ENCODE measurements at places on chromosomes 5 and 9.

DNA sequence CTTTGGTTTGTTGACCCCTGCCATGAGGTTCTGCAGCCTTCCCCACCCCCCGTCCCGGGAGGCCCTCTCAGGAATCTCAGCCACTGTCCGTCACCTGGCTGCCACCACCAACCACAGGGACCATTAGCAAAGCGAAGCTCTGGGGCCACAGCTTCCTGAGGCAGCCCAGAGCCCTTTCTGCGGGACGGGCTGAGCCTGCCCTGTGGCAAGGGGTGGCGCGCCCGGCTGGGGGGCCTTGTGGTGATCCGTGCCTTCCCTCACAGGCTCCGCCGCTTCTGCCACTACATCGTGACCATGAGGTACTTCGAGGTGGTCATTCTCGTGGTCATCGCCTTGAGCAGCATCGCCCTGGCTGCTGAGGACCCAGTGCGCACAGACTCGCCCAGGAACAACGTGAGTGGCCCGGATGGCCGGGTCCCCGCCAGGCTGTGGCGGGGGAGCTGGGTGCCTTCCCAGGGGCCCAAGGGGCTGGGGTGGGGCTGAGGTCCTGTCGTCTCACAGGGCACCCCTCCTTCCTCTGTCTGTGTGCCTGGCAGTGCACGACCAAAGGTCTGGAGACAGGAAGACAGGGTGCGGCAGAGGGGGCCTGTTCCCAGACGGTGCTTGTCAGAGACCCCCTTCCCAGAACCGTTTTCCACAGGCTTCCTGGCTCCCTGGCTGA lies 169.2 kb downstream of the CACNA1B start:
- DNase-seq, result no peak

- DNase-seq, result no peak
These were observed 55.7 kb upstream of the FANCC start for GRCh38 chr9:95373069-95373681.

- DNase-seq, result no peak
These were observed 617.1 kb downstream of the PRELID2 start for GRCh38 chr5:145218019-145218418.

DNA sequence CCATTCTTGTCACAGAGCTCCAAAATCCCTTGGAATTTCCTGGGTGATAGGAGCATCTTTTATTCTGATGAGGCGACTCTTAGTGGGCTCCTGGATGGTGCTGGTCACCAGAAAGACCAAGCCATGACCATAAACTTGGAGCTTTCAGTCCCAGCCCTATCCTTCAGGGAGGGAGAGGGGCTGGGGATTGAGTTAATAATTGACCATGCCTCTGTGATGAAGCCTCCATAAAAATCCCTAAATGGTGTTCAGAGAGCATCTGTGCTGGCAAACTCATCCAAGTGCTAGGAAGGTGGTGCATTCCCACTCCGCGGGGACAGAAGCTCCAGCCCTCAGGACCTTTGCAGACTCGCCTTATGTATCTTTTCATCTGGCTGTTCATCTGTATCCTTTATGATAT lies 28.7 kb downstream of the MCCC2 start:
- DNase-seq, result no peak

DNA sequence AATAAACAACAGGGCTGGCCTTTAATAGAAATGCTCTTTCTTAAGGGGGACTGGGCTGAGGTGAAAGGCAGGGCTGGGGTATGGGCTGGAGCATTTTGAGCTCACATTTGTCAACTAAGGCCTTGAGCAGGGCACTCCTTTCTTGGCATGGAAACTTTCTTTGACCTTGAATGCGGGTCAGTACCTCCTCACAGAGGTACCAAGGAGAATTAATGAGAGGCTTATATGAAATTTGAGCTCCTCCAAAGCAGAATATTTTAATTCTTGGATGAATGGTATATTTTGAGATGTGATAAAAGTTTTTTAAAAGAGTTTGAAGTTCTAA lies 3.1 kb downstream of the CYSTM1 start:
- no peak for DNase-seq

GRCh38 chr5:15009420-15009819 lies 137.8 kb upstream of the ANKH start:
- no peak for DNase-seq

GRCh38 chr5:73188764-73189531 lies 16.0 kb downstream of the TMEM174 start:
- no peak for DNase-seq

DNA sequence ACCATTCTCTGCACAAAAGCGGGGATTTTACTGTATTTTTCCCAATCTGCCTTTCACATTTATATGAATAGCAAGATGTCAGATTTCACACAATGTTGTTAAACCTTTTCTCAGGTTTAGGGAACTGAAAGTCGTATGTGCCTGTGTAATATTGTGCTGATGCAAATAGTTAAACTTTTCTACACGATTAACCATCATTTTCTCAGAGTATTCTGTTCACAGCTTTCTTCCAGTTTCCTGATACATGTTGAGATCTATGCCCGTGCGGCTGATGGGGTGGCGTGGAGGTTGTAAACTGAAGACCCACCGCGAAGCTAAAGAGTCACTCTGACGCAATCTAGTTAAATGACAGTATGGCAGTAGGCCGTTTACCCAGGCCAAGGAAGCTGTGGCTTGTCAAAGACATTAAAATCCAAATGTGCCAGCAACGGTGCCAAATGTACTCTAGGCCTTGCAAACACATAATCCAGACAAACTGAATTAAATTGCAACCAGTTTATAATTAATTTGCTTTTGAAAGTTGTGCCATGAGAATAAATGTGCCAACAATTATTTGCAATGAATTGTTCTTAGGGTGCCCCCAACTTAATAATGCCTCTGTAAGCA lies 145.7 kb downstream of the EBF1 start:
- DNase-seq, result no peak

GRCh38 chr9:35859990-35860339 lies 10.2 kb downstream of the OR13J1 start:
- DNase-seq, result no peak

DNA sequence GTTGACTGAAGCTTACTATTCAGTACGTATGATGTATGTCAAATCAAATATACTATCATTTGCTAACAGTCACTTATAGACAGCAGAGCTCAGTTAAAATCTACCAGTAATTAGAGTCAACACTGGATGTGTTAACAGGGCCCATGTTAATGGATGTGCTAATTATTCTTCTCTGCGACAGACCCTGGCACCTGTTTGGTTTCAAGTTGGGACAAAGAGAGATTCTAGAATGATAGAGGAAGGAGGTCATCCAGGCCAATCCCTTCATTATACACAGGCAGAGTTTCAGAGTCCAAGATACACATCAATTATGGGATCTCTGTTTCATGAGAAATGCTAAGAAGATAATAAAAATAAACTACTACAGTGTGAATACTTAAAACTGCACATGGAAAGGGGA lies 615.0 kb downstream of the ZNF608 start:
- DNase-seq, result no peak

DNA sequence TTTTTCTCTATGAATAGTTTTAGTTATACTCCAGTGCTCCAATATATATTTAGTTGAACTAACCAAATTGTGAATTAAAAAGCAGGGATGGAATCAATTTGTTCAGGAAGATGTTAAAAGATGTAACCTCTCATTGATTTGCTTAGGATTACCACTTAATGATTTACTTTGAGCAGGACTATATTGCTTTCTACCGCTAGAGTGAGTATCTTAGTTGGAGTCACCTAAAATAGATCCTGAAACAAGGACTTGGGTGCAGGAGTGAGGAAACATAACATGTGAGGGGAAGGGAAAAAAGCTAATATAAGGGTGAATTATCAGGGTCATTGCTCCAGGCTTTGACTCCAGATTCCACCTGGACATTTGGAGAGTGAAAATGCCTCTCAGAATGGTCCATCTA lies 2277.4 kb upstream of the C9orf72 start:
- DNase-seq, result no peak

DNA sequence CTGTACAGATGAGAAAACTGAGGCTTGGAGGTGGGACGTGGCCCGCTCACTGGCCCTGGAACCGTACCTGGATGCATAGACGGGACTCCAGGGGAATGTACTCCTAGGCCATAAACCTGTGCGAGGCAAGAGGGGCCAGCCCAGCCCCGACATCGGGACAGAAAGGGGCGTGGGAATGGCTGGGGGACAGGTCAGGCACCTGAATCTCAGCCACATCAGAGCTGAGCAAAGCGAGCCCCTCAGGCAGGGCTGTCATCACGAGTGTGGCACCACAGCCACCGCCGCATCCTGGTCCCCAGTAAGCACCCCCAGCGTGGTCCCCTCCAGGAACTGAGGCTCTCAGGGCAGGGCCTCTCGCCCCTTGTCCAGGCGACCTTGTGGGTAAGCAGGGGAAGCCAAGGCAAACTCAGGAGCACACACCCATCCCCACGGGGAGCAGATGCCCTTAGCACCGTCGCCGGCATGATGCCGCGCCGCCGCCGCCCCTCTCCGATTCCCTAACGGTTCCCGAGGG lies 16.5 kb downstream of the NACC2 start:
- DNase-seq, result no peak

DNA sequence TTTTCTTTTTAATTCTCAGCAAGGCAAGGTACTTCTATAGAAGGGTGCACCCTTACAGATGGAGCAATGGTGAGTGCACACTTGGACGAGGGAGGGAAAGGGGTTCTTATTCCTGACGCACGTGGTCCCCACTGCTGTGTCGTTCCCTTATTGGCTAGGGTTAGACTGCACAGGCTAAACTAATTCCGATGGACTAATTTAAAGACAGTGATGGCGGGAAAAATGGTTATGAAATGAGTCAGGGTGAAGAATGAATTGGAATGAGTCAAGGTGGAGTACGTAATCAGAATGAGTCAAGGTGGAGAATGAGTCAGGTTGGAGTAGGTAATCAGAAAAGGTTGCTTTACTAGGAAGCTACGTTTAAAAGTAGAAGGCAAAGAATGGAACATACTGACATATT lies 2.1 kb upstream of the HMGCS1 start:
- peak; percentile 94 for DNase-seq

DNA sequence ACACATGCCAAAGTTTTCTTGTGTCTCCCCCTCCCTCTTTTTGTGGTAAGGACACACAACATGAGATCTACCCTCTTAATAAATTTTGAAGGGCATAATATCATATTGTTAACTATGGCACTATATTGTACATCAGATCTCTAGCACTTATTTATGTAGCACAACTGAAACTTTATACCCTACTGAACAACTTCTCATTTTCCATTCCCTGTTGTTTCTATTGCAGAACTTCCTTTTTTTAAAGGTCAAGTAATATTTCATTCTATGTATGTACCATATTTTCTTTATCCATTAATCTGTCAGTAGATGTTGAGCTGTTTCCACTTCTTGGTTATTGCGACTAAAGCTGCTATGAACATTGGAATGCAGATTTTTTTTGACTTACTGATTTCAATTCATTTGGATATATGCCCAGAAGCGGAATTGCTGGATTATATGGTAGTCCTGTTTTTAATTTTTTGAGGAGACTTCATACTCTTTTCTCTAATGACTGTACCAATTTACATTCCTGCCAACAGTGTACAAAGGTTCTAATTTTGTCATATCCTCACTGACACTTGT lies 305.3 kb downstream of the PRR16 start:
- no peak for DNase-seq

- no peak for DNase-seq
These were observed 43.7 kb upstream of the ERCC6L2 start for GRCh38 chr9:95831810-95832209.

- DNase-seq, result no peak
These were observed 608.2 kb upstream of the DAB2 start for GRCh38 chr5:40033009-40033408.

- no peak for DNase-seq
These were observed 56.1 kb downstream of the PTPDC1 start for GRCh38 chr9:94140418-94140780.

DNA sequence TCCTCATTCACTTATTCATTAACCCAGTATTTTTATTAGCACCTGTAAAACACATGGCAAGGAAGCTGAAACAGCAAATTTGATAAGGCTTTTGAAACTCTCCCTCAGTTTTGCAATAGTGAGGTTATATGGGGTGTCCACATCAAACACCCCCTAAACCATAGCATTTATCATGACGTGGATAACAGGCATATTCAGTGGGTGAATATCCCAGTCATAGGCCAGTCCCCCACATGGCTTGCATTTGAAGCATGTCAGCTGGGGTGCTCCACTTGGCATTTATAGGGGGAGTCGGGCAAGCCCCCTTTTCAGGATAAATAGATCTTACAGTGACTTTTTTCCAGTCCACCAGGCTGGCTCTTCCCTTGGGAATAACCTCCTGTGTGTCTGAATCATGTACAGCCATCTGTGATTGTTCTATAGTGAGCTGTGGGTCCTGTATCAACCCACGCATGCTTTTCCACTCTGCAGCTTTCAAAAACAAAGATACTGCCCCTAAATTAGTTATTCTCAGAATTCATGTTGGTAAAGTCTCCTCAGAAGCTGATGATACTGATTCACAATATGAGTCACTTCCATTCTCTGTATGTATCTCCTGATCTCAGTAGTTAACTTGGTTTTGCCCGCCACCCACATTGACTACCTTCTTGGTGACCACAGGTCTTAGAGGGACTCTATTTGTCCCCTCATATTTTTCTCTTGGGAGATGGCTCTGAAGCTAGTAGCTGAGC lies 84.4 kb upstream of the SPIN1 start:
- DNase-seq, result peak; percentile 89

DNA sequence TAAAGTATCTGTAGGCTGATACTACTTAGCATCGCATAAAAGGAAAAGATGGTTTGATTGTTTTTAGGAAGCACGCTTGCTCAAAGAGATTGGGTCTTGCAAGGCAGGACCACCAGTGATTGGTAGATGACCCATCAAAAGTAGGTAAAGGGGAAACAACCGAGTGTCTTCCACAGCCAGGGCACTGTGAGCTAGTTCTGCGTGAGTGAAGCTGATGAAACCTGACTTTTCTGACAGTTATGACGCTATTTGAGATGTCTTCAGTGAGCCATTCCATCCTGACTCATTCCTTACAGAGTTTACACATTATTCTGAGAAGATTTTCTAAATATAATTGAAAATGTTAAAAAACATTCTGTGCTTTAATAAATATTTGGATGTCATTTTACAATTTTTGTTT lies 49.7 kb downstream of the BASP1 start:
- no peak for DNase-seq

DNA sequence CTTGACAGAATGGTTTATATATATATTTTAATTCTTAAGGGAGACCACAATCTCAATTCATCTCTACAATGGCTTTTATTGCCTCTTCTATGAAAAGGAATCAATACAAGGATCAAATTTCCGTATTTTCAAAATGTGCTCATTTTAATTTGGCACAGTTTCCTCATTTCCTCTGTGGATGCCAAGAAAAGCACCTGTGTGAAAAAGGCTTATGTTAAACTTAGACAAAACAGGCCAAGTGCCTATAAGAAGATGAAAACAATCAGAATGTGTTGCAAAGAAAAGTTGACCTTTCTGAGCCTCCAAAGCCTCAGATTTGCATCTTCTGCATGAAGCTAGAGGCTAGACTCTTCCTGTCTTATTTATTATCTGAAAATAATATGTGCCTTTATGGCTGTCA lies 173.7 kb upstream of the SLC12A2 start:
- no peak for DNase-seq

- no peak for DNase-seq
These were observed 131.0 kb downstream of the NSG2 start for GRCh38 chr5:174176511-174176910.

- no peak for DNase-seq
These were observed 7.5 kb downstream of the PLPP7 start for GRCh38 chr9:131296906-131297500.

Data from activated CD4-positive, alpha-beta T cell treated with anti-CD3 and anti-CD28 coated beads, Interleukin-2, amount 50 U/mL, for 16 hours (primary cell).